ENCODE measurements at places on chromosomes 1 and 21.

- no peak for DNase-seq
Measured at GRCh38 chr1:50454911-50455310, 31.7 kb upstream of the DMRTA2 start.

GRCh38 chr1:38476111-38476849 is 383.3 kb downstream of the RRAGC start:
- DNase-seq: no peak

GRCh38 chr1:172642970-172643369 is 15.9 kb upstream of the FASLG start:
- DNase-seq: no peak

DNA sequence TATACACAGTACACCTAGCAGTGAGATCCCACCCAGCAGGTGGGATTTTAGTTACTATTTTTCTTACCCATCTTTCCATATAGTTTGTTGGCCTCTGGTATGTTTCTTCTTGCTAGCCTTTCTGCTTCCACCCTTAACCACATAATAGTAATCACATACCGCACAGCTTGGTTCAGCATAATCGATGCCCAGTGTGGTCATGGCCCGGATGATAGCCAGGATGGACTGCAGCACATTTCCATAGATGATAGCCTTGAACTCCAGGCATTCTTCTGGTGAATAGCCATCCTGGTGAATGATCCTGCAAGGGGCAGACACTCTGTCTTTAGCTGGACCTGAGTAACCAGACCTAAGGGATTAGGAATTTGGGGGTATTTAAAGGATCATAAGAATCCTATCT is 9.5 kb downstream of the GNAT2 start:
- no peak for DNase-seq

- DNase-seq: no peak
Measured at GRCh38 chr1:164702216-164702615, 143.2 kb downstream of the PBX1 start.

DNA sequence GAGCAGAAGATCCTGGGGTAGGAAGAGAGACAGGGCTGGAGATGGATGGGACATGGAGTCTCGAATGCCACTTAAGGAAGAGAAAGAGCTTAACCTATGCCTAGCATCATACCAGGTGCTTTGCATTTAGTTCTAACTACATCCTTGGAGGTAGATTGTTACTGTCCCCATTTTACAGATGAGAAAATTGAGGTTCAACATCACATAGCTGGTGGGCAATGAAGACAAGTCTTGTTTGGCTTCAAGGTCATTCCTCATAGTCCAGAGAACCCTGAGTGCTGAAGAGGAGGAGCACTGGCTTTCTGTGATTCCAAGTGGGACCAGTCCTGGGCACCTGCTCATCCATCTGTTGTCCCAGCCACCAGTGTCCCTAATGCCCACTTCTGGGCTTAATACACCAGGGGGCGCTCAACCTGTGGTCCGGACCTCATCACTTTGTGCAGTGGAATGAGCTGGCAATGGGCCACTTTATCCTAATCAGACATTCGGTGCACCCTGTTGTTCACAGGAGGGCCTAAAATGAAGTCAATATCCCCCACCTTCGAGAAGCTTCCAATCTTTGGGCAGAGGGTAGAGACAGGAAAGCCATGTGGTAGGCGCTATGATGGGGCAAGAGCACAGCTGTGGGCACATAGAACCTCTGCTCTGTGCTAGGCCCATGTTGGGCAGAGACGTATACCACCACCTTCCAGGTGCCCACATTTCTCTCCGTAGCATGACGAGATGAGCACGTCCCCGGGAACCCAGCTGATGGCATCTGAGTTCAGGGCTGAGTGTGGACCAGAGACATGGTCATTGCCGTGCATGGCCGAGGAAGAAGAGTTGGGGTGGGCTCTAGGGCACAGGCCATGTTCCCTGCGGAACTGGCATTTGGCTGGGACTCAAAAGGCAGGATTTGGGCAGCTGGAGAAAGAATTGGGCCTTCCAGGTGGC is 9.2 kb downstream of the RPS6KA1 start:
- peak; percentile 56 for DNase-seq

All from GM12892 (cell line).